Adrenal gland (tissue), 19 donors: ENCODE measurements at places on chromosomes 1 and 21. TPM values are rescaled to one million over a fixed set of nuclear protein-coding genes. Genes with fewer than 3 reads are reported as not detected.
A peak's percentile ranks its signal among the peaks of the same experiment; 100 is the strongest.

GRCh38 chr1:10613861-10614260 is 139.1 kb downstream of the PEX14 start:
- no peak for DNase-seq

DNA sequence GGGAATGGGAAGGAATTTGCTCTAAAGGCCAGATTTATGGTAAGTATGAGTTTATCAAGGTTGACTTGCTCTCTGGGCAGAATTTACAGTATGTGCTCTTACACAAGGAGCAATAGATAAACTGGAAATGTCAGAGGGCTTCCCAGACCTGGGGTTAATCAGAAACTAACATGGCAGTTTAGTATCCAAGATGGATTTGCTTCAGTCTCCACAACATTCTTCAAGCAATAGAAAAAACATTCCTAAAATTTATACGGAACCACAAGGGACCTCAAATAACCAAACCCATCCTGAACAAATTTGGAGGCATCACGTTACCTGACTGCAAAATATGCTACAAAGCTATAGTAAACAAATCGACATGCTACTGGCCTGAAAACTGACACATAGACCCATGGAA is 606.7 kb upstream of the CHRM3 start:
- DNase-seq: no peak

DNA sequence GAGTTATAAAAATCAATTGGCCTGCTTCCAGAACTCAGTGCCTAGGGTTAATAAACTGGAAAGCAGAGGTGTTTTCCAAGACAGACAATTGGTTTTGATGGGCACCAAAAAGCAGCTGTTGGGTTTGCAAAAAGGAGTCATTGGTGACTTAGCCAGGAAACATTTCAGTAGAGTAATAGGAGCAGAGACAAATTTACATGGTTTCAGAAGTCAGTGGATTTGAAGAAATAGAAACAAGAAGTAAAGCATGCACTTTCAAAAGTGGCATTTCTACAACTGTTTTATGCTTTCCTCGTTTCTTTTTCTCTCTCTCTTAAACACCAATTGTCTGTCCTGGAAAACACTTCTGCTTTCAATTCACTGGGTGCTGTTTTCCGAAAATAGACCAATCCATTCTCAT is 87.8 kb downstream of the GLUL start:
- DNase-seq: no peak

- peak; percentile 80 for DNase-seq
Measured at GRCh38 chr1:31769720-31770390, 5.7 kb upstream of the ADGRB2 start.

- DNase-seq: no peak
Measured at GRCh38 chr1:119091618-119092017, 48.8 kb downstream of the WARS2 start.

DNA sequence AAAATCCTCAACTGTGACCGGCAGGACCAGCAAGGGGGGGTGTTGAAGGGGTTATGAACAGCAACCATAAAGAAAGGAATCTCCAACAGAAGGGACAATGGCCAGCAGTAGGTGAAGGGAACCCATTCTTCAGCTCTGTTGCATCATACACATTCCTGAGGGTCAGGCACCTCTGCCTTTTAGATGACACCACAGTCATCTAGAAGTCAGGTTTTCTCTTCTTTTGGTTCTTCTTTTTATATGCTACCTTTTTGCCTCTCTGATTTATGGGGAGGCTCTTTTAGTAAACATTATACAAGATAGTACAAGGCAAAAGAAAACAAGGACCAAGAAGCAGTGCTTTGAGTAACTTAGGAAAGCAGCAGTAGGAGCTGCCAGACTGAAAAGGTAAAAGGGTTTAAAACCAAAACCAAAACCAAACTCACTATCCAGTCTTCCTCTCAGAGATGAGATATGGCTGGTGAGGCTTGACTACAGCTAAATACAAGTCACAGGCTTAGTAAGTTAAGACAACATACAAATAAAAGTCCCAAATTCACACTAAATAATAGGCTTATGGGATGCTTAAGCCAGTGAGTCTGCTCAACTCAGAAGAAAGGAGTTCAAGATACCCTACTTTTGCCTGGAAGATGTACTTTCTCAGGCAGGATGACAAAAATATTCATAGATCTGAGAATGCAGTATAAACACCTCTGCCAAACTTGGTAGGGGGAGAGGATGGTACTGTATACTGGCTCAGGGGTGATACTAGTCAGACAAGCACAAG is 4.1 kb downstream of the TEX38 start:
- DNase-seq: no peak

- DNase-seq: no peak
Measured at GRCh38 chr21:29704719-29705118, 235.1 kb downstream of the GRIK1 start.

- no peak for DNase-seq
Measured at GRCh38 chr1:7420470-7421100, 350.5 kb upstream of the VAMP3 start.

DNA sequence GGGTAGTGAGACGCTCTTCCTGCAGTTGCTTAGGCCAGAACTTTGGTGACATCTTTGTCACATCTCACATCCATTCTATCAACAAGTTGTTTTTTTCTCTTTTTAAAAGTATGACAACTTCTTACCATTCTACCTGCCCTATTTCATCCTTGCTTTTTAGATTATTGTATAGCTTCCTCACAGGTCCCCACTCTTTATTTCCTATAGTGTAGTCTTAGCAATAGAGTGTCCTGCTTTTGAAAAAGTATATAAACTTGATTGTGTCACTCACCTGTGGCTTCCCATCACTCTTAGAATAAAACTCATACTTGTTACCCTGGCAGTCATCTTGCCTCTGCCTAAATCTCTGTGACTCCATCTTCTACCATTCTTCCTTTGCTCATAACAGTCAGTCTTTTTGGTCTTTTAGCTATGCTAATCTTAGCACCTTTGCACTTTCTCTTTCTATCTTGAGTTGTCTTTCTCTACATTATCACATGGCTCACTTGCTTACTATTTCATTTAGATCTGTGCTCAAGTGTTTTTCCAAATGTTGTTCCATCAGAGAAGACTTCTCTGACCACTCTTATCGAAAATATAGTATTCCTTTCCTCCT is 9.5 kb downstream of the CDC73 start:
- DNase-seq: no peak

DNA sequence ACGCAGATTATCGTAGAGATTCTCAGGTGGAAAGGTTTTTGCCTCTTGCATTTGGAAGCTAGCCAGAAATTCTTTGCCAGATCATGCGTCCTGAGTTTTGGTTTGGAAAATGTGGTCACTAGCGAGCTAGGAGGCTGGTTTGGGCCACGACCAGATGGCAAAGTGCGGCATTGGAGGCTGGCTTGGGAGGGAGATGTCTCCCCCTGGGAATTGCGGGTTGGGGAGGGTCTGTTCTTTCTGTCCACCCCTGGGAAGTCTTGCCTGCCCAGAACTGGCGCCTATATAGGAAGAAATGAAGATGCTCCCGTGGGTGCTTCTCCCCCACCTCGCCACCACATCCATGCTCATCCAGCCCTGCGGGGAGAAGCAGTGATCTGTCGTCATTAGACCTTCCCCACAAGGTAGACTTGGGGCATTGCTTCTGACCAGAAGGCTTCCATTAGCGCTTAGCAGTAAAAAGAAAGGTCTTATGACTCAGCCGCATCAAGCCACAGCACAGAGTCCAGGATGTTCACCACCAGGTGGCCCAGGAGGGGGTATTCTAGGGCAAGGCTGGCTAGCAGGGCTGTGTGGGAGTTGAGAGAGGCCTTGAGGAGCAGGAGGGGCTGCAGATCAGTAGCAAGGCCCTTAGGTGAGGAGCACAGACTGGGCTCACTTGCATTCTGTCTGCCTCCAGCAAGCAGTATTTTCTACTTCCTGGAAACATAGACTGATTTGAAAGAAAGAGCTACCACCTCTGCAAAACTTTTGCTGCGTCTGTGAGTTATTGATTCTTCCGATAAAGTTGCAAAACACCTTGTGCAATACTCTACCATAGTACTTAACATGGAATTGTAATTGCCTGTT is 1.5 kb upstream of the PTP4A2 start:
- DNase-seq: peak; percentile 79

DNA sequence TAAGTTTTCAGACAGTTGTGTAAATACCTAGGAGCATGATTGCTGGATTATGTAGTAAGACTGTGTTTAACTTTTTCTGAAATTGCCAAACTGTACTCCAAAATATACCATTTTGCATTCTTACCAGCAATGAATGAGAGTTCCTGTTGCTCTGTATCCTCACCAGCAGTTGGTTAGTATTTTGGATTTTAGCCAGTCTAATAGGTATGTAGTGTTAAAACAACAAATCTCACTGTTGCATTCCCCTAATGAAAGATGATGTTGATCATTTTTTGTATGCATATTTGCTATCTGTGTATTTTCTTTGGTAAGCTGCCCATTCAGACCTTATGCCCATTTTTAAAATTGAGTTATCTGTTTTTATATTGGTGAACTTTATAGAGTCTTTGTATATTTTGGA is 89.9 kb downstream of the RASAL2 start:
- DNase-seq: no peak

- DNase-seq: peak; percentile 51
Measured at GRCh38 chr1:28865997-28866650, 48.2 kb upstream of the EPB41 start.

GRCh38 chr1:85093644-85094043 is 45.3 kb upstream of the MCOLN3 start:
- DNase-seq: no peak

- DNase-seq: no peak
Measured at GRCh38 chr1:110601332-110601731, 4.8 kb downstream of the KCNA2 start.

DNA sequence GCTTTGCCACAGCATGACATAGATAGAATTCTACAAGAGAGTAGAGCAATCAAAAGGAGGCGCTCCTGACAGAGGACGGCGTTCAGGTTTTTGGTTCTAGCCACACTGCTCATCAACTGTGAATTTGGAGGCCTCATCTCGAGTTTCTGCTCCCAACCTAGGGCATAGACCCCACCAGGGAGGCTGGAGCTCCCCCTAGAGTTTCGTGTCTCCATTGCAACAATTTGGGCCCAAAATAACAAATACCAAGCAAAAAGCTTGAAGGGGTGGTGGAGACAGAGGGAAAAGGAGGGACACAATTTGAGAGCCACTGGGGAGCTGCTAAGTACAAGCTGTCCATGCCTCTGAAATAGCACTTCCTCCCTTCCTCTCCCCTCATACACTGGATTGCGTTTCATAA is 297.0 kb downstream of the GPATCH2 start:
- DNase-seq: no peak

DNA sequence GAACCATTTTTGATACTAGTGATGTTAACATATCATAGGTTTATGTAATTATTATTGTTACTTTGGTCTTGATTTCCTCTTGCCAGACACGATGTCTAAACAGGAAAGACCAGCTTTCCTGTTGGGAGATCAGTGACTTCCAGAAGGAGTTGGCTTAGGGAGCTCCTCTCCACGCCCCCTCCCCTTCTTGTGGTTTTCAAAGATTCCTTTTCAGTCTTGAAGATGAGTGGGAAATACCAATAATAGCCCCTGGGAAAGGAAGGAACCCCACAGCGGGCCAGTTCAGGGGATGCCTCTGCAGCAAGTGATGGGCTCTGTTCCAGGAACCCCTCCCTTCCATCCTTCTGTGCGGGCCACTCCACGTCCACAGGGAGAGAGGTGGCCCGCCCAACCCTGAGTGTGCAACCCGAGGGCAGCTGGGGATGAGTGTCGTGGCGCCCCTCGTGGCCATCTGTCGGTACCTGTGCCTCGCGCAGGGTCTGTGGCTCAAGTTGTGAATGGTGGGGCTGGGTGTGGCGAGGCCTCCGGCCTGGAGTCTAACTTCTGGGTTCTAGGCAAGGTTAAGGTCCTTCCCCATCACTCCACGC is 65.7 kb downstream of the TLR5 start:
- DNase-seq: peak; percentile 30

- no peak for DNase-seq
Measured at GRCh38 chr1:192697771-192698170, 61.8 kb downstream of the RGS13 start.

DNA sequence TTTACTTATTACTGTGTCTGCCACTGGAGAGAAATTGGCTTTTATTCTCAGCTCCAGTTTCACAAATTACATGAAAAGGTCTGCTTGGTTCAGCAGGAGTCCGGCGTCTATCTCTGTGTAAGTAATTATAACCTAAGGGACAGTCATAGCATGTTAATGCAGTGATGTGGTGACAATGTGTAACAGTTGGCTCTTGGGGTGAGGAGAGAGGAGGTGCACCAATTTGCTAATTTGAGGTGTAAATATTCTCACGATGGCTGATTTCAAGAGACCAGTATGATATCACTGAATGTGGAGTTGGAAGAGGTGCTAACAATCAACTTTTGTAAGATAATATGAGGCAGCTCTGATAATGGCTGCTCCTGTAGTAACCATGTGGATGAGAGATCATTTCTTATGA is 86.1 kb downstream of the CTH start:
- no peak for DNase-seq

Gene PYHIN1
- 0.48 TPM for polyA plus RNA-seq

Gene EPHB2
- 0.84 TPM for polyA plus RNA-seq

Gene TMPRSS15
- polyA plus RNA-seq: not detected

Gene KRTAP19-3
- not detected for polyA plus RNA-seq

Gene AVPR1B
- not detected for polyA plus RNA-seq

Gene OR4F29
- not detected for polyA plus RNA-seq

Gene HSD3B2
- 845 TPM for polyA plus RNA-seq

Gene CFAP141
- not detected for polyA plus RNA-seq

Gene USP48
- polyA plus RNA-seq: 47.5 TPM

Gene TMPRSS3
- polyA plus RNA-seq: 0.37 TPM

Gene RXRG
- 2.1 TPM for polyA plus RNA-seq

Gene GPR25
- not detected for polyA plus RNA-seq

Gene MYBPH
- not detected for polyA plus RNA-seq

Gene HES4
- polyA plus RNA-seq: not detected

Gene SLAMF6
- polyA plus RNA-seq: 0.47 TPM

Gene CLDN17
- polyA plus RNA-seq: not detected

Gene SAMD11
- polyA plus RNA-seq: 32.7 TPM
